ENCODE measurements at places on chromosomes 1 and 21. TPM values are rescaled to one million over a fixed set of nuclear protein-coding genes. Genes with fewer than 3 reads are reported as not detected.

DNA sequence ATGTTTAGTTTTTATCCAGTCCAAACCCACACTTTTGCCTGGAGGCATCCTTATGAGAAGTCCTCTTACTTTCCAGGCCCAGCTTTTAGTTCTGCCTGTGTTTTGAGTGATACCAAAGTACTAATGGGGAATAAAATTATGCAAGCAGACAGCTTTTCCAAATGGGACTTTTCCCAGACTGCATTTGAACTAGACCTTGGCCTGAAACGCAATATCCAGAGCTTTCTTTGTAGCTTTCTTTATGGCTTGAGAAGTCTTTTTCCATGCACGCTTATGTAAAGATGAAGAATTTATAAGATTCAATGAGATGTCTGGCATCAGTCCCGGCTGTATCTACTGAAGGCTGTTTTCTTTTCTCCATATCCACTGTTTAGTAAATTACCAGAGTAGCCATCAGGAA is 236.6 kb upstream of the RAB4A start:
- peak; percentile 85 for DNase-seq

- no peak for DNase-seq
Observed at GRCh38 chr1:69256036-69256435, 311.7 kb upstream of the LRRC7 start.

GRCh38 chr1:109368464-109368863 is 29.3 kb downstream of the SORT1 start:
- no peak for DNase-seq

DNA sequence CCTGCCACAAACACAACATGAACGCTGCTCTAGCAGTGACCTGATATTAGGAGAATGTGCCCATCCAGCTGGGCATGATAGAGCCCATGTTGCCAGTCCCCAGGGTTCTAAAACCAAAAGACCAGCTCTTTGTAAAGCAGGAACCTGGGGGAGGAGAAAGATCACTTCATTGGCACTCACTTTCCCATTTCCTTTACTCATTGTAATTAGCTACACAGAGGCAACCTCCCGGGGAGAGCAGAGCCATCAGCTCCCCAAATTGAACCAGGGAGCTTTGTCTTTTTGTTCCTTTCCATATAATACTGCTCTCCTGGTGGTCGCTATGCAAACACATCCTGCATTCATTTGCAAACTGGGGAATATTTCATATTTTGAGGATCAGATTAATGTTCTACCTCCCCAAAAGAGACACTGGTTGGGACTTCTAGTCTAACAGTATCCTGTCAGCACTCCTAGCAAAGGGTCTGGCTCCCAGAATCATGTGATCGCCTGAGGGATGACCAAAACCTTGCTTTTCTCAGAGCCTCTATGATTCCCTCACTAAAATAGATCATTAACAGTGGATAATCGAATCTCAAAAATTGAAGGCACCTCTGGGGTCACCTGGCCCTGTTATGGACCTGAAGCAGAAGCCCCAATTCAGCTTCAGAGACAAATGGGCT is 76.7 kb upstream of the CD1D start:
- DNase-seq, result no peak

Gene RBP7
- not detected for total RNA-seq

All from stomach (tissue), 19 donors.